ENCODE measurements at places on chromosomes 3 and 15. TPM values are rescaled to one million over a fixed set of nuclear protein-coding genes. Genes with fewer than 3 reads are reported as not detected.

DNA sequence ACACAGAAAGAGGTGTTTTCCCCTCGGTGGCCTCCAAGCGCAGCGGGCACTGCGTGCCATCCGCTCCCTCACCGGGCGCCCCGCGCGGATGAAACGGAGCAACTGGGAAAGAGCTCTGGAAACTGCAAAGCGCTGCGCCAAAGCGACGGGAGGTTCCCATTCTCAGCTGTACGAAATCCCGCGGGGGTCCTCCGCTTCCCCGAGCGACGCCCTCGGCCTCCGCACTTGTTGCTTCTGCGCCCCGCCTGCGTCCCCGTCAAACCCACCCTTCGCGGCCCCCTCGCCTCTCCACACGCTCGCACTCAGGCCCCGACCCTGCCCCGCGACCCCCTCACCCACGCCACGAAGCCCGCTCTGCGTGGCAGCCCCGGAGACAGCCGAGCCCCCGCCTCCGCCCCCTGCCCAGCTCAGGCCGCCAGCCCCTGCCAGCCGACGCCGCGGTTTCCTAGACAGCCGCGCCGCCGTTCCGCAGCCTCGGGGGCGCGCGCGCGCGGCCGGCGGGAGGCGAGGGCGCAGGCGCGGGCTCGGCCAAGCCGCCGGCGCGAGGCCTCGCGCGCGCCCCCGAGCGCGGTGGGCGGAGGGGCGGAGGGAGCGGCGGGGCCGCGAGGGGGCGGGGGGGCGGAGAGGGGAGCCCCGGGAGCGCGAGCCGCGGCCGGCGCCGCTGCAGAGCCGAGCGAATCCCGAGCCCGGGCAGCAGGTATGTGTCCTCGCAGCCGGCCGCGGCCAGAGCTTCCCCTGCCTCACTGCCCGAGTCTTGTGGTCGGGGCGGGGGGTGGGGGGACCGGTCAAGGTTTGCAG is at the start of gene TMEM266:
TSS of gene TMEM266 (plus strand) at position 666 of the 798 bp plus-strand sequence. CDS start 74,279 bp downstream, outside the sequence.
- DNase-seq: peak; percentile 49

DNA sequence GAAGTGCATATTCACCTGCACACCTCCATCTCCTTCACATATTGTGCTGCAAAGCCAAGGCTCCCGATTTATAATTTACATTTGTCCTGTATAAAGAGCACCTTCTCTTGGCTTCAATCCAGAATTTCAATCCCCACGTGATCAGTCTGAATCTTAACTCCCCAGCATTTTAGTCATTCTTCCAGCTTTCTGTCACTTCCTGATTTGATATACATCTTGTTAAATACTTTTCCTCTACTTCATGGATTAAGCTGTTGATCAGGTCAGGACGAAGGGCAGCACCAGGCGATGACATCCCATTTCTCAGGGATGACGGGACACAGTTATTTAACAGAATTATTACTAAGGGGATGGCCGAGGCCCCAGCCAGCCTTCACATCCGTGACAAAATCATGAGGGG is 212.5 kb downstream of the EPHB1 start:
- DNase-seq: no peak

DNA sequence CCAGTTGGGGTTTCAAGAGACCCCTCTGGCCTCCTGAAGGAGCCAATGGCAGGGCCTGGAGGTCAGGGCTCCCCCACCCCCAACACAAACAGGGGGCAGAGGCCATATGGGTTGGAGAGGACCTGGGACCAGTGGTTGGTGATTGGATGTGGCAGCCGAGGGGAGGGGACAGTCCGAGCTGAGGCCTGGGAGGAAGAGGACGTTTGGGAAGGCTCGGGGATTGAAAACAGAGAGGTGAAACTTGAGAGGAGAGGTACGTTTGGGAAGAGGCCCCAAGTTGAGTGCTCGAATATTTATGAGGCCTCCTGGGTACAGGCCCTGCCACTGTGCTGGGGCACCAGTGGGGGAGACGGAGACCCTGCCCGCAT is 53.7 kb downstream of the DNAJB8 start:
- DNase-seq: no peak

DNA sequence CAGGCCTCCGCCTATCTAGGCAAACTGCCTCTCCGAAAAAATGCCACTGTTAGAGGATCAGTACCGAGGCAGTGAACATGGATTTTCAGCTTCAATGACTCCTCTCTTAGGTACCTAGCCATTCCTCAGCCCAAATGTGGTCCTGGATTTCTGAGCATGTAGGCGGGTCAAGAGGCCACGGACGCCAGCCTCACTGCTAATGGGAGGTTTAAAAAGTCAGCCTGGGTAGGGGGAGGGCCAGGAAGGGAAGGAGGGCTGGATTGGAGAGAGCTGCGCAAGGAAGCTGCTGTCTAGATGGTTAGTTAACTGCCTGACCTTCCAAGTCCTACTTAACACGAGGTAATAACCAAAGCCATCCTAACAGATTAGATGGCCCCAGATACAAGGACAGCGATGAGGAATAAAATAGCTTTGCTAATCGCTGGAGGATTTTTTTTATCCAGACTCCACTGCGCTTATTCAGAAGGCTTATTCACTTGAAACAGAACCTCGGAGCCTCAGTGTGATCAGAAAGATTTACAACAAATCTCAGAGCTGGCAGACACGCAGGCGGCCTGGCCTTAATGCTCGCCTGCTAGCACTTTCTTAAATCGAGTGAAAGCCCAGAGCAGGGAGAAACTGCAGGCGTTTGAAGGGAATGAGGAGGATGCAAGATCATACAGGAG is 34.3 kb downstream of the TLE3 start:
- no peak for DNase-seq

Gene TMEM207
- not detected for polyA plus RNA-seq

Gene SENP7
- polyA plus RNA-seq: 3.8 TPM

GRCh38 chr15:57384024-57384423 is 7.7 kb downstream of the CGNL1 start:
- no peak for DNase-seq

Measured in CD14-positive monocyte (primary cell).